ENCODE measurements at places on chromosomes 6 and 20. TPM values are rescaled to one million over a fixed set of nuclear protein-coding genes. Genes with fewer than 3 reads are reported as not detected.

RAB44 gene
- 0.14 TPM for total RNA-seq

GRCh38 chr6:89690944-89691324, 52.4 kb upstream of the LYRM2 start:
- DNase-seq, result no peak

DNA sequence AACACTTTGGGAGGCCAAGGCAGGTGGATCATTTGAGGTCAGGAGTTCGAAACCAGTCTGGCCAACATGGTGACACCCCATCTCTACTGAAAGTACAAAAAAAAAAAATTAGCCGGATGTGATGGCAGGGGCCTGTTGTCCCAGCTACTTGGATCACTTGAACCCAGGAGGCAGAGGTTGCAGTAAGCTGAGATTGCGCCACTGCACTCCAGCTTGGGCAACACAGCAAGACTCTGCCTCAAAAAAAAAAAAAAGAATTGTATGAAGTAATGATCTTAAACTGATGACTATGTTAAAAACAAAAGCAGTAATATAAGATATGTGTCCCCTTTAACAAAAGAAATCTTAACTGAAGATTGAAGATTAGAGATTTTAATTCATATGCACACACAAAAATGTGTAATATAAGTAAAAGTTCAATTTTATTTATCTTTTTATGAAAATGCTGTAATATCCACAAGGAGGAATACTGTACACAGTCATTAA, 29.0 kb upstream of the RUNX2 start:
- no peak for DNase-seq

GRCh38 chr6:155419161-155419560, 36.5 kb downstream of the NOX3 start:
- DNase-seq, result peak; percentile 31

AURKA gene
- total RNA-seq, result 14.8 TPM

SAMD3 gene
- total RNA-seq, result 0.45 TPM

- no peak for DNase-seq
Observed at GRCh38 chr6:31574106-31575061, 981 bp upstream of the TNF start.

OR2J3 gene
- not detected for total RNA-seq

DNA sequence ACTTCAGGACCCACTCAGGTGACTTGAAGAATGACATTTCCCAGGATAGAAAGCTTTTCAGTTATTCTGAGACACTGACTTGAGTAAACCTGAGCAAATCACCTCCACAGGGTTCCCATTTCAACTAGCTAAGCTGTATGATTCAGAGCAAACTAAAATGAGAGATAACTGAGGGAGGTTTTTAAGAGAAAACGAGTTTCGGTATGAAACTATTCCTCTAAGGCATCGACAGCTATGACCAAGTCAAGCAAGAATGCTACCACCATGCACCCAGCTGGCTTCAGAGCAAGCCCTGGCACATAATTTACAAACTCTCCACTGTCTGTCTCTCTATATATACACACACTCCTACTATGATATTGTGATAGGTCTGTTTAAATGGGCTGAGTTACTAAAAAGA, 75.4 kb downstream of the PERP start:
- DNase-seq, result no peak

GRCh38 chr20:54215157-54215789, 7.4 kb downstream of the PFDN4 start:
- no peak for DNase-seq

- no peak for DNase-seq
Observed at GRCh38 chr6:145489583-145489982, 245.7 kb downstream of the EPM2A start.

LRFN2 gene
- total RNA-seq, result 0.32 TPM

SNAP25 gene
- total RNA-seq, result 3.9 TPM

DNA sequence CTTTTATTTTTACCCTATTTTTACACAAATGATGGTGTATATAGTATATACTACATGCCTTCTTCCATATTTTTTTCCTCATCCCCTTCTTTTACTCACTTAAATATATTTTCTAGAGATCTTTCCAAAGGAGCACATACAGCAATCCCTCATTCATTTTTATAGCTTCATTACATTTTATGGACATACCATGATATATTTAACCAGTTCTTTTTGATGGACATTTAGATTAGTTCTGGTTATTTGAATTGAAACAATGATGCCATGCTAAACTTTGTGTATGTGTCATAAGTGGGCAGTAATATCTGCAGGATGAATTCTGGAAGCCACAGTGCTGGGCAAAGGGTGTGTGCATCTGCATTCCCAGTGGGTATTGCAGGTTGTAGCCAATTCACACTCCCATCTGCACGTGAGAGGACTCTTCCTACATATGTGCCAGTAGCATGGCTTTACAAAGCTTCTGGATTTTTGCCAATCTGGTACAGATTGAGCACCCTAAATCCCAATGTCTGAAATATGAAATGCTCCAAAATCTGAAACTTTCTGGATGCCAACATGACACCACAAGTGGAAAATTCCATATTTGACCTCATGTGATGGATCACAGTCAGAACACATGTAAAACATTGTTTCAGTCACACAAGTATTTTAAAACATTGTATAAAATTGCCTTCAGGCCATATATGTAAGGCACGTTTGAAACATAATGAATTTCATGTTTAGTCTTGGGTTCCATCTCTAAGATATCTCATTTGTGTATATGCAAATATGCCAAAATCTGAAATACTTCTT, 127.2 kb downstream of the ARID1B start:
- no peak for DNase-seq

ZBP1 gene
- total RNA-seq, result not detected

GRCh38 chr20:34085544-34086040, 26.5 kb downstream of the EIF2S2 start:
- DNase-seq, result no peak

GRCh38 chr6:4920914-4921410, 82.9 kb downstream of the RPP40 start:
- DNase-seq, result peak; percentile 39

GRCh38 chr6:82030761-82031503, 216.6 kb downstream of the IBTK start:
- DNase-seq, result no peak
